AG09319 (cell line): ENCODE measurements at places on chromosomes 6 and 20.

- DNase-seq = no peak
These were observed 46.5 kb downstream of the AFG1L start for GRCh38 chr6:108341372-108341771.

GRCh38 chr20:59002874-59003399 is 4.1 kb downstream of the CTSZ start:
- DNase-seq = no peak

DNA sequence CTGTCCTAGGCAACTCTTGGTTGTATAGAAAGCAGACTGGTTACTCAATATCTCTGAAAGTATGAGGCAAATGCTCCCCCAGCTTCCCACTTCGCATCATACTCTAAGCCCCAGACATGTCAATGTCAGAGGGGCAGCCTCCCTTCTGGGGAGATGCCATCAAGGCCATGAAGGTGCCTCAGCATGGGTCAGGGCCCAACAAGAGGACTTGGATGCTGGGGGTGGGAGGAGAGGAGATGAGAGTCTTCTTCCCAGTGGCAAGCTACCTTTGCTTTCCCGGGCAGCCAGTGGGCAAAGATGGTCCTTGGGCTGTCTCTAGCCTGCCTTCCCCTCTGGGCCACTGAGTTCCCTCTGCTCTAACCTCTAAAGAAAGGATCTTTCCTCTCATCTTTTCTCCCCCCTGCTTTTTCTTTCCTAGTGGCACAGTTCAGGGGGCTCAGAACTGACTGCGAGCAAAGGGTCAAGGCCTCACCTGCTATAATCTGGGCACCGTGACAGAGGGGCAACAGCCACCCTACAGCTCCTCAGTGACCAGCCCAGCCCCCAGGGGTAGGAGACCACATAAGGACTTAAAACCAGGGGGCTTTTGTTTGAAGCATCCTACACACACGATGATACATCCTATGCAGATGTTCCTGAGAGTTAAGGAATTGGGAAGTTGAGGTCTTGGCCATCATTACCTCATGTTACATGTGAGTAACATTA is 26.2 kb downstream of the MOCS1 start:
- DNase-seq = no peak

DNA sequence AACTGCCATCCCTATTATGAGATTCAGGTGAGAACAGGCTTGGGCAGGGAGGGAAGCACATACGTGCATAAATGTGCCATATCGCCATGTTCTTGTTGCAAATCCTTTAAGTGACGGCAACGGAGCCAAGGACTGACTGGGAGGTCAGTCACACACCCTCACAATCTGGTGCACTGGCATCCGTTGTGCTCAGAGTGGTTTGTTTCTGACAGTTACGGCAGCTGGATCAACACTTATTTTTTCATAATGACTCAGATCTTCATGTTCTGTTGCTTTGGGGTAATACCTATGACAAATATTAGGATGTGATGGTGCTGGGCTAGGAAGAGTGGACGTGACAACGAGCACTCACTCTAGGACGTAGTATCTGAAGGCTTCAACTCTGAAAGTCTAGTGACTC is 56.2 kb upstream of the PREP start:
- no peak for DNase-seq

- no peak for DNase-seq
These were observed 61.2 kb downstream of the EYA2 start for GRCh38 chr20:46955601-46956556.

- no peak for DNase-seq
These were observed 6.2 kb upstream of the FGD2 start for GRCh38 chr6:36999061-36999750.

DNA sequence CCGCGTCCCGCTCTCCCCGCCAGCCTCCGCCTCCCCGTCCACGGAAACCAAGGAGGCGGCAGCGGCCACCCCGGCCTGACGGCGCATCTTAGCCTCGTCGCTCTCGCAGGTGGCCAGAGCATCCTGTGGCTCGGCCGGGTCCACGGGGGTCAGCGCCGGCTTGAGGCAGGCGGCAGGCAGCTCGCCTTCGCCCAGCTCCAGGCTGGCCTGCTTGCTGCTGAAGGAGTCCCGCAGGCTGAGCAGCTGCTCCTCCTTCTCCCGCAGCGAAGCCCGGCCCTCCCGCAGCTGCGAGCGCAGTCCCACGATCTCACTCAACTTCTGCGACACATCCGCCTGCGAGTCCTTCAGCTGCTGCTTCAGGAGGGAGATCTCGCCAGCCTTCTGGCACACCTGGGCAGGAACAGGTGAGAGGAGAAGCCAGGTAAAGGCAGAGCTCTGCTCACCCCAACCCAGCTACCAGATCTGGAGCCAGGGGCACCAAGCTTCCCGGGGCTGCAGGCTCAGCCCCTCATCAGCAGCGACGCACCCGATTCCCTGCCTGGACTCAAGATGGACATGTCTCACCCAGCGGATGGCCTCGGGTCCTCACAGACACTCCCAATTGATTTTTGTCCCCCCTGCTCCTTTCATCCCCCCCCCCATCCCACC is 5.2 kb upstream of the FASTKD5 start:
- DNase-seq = no peak
